NCI-H1930 (cell line): ENCODE measurements at places on chromosomes 12 and 14.

DNA sequence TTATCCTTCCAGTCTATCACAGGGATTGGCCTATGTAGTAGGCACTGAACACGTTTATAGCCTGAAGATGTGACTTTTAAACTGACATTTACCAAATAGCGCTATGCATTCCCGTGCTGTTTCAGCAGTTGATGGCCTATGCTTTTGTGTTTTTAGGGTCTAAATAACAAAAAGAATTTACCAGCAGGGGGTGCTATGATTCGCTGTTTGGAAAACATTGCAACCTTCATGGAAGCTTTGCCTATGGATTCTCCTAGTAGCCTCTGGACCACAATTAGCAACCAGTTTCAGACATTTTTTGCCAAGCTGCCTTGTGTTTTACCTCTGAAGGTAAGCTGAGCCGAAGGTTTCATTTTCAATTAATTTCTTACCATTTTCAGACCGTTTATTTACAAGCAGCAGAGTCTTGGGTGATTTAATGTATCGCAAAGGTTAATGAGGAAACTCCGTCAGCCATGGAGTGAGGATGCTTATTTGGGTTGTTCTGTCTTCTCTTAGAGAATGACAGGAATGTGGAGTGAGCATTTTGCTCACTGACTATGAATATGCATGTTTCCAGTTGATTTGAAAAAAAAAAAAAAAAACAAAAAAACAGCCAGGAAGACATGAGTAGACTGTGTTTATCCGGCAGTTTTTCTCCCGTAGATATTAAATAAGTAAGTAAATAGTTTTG, 133.1 kb downstream of the PRIMA1 start:
- no peak for DNase-seq

DNA sequence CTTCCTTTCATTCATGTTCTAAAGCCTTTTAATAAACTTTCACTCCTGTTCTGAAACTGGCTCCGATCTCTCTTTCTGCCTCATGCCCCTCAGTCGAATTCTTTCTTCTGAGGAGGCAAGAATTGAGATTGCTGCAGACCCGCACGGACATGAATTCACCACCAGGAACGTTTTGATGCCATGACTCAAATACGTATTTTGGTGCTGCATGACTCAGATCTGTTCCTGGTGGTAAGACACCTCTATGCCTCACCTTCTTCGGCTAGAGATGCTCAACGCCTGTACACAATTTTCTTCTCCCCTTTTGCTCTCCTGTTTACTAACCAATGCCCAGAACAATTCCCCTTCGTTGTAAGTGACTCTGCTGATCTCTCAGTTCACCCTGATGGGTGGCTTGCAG, 52.0 kb upstream of the RIMBP2 start:
- no peak for DNase-seq

- no peak for DNase-seq
Measured at GRCh38 chr12:5440978-5441377, 9.1 kb downstream of the NTF3 start.

DNA sequence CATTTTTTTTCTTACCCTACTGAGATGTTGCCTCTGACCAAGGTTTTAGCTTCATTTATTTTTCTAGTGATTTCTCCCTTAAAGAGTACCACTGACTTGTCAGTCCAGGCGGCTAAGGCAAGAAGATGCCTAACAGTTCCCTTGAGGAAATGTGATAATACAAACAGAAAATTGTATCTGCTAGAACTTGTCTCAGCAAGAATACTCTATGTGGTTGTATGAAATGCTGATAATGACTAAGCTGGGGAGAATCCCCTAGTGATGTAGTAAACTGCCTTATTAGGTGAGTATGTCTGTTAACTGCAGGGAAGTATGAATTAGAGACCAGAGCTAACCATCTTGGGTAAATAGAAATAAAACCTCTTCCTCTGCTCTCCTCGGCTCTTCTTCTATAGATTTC, 6.7 kb downstream of the C12orf54 start:
- DNase-seq: no peak

DNA sequence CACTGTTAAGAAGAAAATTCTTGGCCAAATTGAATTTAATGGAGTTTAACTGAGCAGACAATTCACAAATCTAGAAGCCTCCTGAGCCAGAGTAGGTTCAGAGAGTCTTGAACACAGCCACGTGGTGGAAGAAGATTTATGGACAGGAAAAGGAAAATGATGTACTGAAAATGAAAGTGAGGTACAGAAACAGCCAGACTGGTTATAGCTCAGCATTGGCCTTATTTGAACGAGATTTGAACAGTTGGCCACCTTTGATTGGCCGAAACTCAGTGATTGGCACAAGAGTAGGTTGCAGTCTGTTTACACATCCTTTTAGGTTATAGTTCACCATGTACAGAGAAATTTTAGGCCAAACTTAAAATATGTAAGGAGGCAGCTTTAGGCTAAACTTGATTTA, 9.9 kb downstream of the OAS2 start:
- DNase-seq: no peak

- DNase-seq: no peak
Measured at GRCh38 chr14:91466192-91466591, 43.9 kb downstream of the PPP4R3A start.

- DNase-seq: no peak
Measured at GRCh38 chr14:45673420-45673819, 420.4 kb upstream of the MIS18BP1 start.

DNA sequence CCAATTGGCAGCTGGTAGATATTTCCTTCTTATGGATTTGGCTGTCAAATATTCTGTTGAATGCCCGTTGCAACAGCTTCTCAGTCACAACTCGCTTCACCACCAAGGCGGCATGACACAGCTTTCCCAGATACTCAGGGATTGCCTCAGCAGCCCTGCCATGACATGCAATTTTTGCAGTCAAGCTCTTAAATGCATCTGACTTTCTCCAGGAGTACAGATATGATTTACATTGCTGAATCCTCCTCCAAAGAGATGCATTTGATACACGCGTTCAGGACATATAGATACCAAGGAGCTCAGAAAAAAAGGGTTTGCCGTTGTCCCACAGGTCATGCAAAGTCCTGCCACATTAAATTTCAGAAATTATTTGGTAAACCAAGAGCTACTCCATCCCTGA, 6.5 kb downstream of the KRT5 start:
- no peak for DNase-seq

DNA sequence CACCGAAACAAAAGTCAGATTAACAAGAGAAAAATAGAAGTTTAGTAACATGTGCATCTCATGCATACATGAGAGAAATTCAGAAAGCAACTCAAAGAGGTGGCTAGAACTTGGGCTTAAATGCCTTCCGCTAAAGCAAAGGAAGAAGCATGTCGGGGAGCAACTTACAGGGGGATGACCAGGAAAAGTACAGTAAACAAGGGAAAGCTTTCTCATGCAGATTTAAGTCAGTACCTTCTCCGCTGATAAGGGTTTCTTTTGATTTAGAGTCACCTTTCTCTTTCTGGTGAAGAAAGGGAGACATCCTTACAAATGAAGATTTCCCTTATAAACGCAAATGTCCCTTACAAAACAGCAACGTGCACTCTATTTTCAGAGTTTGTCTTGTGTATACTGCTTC, 6.0 kb upstream of the RNASE6 start:
- no peak for DNase-seq

DNA sequence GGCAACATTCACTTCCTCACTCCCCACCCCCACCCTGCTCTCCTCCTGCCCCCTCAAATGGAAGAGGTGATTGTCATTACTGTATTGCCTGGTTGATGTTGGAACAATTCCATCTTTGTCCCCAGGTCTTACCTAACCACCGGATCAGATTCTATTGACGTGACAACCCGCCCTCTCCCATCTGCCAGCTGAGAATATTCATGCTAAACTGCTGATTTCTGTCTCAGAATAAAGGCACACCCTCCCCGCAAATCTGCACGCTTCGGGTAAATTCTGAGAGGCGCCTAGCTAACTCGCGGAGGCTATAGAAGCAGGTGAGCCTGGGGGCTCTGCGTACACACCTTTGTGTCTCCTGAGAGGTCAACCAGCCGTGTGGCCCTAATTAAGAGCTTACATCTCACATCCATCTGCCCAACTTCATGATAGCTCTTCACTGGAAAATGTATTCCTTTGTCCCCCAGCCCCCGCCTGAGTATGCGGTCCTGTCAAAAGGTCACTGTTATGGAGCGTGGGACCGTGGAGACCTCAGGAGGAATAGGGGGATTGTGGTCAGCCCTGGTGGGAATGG, 1054.3 kb downstream of the VRK1 start:
- DNase-seq: no peak

DNA sequence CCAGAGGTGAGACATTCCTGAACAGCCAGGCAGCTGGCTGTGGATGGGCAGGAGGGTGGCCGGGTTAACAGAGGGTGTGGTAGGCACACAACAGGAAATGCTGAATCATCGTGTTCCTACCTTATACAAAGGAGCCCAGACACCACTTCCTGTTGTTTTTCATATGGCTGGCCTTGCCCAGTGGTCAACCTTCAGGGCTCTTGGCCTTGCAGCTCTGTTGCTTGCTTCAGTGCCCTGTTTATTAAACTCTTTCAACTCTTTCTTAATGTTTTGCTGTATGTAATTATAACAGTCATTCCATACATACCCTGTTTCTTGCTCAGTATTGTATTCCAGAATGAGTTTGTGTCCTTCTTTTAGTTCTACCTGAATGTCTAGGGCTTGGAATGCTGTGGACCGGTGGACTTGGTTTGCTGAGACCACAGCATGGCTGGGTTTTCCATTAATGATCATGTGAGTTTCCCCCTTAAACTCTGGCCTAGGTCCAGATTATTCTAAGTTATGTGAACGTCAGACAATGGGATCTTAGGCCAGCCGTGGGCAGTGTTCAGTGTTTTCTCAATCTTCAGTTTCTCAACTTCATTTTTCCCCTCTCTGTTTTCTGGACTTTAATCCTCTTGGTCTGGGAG, 11.9 kb downstream of the CFAP54 start:
- no peak for DNase-seq

DNA sequence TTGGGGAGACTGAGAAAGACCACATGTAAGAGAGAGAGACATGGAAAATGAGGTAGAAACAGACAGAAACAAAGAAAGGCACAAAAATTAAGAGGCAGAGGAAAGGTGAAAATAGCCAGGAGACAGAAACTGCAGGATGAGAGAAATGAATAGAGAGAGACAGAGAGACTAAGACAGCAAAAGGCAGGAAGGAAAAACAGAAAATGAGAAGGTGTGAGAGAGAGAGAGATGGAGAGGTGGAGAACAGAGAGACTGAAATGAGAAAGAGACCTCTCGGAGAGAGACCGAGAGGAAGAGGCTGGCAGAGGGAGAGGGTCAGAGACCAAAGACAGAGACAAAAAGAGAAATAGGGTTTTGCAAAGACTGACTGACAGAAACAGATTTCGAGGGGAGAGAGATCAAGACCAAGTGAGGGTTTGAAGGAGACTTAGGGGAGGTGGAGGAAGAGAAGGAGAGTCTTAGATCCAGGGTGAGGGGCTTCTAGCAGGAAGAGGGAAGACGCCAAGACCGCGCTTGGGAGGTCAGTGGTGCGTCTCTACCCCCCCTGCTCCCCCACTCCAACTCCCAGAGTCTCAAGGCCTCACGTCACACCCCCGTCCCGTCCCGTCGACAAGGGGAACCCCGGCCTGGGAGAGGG, 1.1 kb upstream of the AQP5 start:
- DNase-seq: no peak
